ENCODE measurements at places on chromosomes 12 and 14.

DNA sequence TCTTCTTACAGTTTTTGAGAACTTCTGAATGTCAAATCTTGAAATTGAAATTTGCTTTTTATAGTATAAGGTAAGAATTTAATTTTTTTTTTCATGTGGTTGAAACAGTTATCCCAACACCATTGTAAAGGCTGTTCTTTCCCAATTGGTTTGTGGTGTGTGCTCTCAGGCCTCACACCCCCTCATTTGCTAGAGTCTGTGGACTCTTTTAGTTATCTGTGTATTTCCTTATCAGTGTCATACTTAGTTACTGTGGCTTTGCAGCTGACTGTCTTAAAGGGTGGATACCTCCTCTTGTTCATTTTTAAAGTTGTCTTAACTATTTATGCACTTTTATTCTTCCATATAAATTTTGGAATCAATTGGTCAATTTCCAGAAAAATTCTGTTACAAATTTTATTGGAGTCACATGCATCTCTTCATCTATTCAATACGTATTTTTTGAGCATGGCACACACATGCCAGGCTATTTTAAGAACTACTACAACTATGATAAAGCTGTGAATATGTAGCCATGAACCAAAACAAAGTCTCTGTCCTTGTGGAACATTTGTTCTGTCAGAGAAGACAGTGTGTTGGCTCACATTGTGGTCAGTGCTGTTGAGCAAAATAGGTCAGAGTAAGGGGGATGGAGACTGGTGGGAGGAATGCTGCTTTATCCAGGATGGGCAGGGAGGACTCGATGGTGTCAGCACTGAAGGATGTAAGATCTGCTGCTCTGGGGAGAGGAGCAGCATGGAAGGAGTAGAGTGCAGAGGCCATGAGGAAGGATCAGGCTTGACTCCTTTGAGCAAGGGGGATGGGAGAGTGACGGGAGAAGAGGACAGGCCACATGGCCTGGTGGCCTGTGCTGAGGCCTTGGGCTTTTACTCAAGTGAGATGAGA is 24.1 kb downstream of the FGF23 start:
- no peak for DNase-seq

DNA sequence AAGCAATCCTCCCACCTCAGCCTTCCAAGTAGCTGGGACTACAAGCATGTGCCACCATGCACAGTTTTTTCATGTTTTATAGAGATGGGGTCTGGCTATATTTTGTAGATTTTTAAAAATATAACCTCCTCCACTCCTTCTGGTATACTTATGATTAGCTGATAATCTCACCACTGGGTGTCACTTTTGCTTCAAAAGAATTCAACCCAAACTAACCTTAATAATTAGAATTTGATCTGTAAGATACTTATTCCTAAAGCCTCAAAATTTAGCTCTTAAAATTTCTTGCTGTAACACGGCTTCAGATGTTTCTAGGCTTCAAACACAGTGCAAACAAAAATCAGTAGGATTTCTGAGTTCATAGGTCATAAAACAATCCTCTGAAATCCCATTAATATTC is 130.3 kb downstream of the CEP83 start:
- no peak for DNase-seq

- no peak for DNase-seq
Observed at GRCh38 chr12:128684352-128684751, 139.4 kb downstream of the SLC15A4 start.

GRCh38 chr12:30200864-30201263 is 417.1 kb upstream of the TMTC1 start:
- no peak for DNase-seq

DNA sequence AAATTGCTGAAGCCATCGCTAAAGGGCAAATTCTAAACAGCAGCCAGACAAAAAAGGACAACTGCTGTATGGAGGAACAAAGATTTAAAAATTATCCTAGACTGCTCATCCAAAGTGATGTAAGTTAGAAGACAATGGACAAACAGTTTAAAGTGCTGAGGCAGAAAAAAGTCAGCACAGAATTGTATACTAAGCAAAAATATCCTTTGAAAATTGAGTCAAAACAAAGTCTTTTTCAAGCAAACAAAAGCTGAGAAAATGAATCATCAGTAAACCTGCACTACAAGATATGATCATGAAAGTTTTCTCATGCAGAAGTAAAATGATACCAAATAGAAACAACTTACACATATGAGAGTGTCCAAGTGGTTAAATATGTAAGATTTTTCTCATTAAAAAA is 43.6 kb downstream of the EML5 start:
- DNase-seq: no peak

DNA sequence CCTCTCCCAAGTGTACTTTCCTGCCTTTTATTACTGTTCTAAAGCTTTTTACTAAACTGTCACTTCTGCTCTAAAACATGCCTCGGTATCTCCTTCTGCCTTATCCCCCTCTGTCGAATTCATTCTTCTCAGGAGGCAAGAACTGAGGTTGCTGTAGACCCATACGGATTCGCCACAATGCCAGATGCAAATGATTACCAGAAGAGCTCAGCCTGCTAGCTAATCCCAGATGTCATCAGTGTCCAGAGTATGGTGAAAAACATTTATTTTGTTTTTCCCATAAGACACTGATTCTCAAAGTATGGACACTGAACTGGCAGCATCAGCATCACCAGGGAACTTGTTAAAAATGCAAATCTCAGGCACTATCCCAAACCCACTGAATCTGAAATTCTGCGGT is 359.3 kb downstream of the TMTC2 start:
- no peak for DNase-seq

GRCh38 chr12:25957793-25958427 is 572 bp upstream of the RASSF8 start:
- peak; percentile 45 for DNase-seq

- DNase-seq: no peak
Observed at GRCh38 chr12:55862286-55862685, 19.6 kb upstream of the MMP19 start.

GRCh38 chr14:75905147-75905904 is 76.5 kb downstream of the TGFB3 start:
- DNase-seq: peak; percentile 64

DNA sequence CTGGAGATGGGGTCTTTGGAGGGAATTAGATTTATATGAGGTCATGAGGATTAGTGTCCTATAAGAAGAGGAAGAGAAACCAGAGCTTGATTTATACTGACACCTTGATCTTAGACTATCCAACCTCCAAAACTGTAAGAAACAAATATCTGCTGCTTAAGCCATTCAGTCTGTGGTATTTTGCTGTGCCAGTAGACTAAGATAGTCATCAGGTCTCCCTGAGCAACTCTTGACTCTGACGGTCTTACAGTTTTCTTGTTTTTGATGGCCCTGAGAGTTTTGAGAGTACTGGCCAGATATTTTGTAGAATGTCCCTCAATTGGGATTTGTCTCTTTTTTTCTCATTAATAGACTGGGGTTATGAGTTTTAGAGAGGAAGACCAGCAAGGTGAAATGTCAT is 51.7 kb downstream of the TSHR start:
- no peak for DNase-seq

GRCh38 chr12:53493610-53494391 is 5.5 kb downstream of the MAP3K12 start:
- DNase-seq: no peak

- DNase-seq: no peak
Observed at GRCh38 chr12:122028905-122029560, 7.3 kb downstream of the BCL7A start.

- no peak for DNase-seq
Observed at GRCh38 chr12:48160046-48160445, 2.7 kb upstream of the ASB8 start.

- no peak for DNase-seq
Observed at GRCh38 chr12:48183876-48184548, 568 bp downstream of the CCDC184 start.

- DNase-seq: no peak
Observed at GRCh38 chr14:102293781-102294180, 11.2 kb downstream of the MOK start.

- no peak for DNase-seq
Observed at GRCh38 chr12:55112378-55112875, 13.8 kb upstream of the OR9K2 start.

GRCh38 chr12:6084969-6085450 is 39.5 kb downstream of the VWF start:
- no peak for DNase-seq

DNA sequence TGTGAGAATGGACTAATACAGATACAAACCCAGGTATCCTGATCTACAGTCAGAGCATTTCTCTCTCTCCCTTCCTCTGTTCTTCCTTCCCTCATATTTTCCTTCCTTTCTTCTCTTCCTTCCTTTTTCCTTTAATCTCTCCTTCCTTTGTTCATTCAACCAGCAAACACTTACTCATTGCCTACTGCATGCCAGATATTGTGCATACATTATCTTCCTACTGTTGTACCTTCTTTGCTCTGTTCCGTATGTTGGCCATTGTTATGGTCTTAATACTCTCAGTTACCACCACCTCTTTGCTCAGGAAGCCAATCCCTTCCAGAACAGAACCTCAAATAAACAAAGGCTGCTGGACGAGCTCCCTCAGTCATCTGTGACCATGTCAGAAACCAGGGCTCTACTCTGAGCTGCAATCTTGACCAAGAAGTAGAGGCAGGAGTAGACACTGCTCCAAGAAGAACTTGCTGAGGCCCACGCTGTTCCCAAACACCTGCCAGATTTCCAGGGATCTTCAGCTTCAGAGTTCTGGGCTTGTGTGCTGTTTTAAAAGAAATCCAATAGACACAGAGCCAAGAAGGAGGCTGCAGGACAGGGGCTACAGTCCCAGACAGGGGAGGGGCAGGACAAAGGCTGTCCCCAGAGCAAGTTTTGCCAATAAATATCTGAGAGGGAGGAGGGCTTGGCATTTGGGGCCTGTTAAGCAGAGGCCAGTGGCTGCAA is 526.7 kb upstream of the TBX3 start:
- no peak for DNase-seq

GRCh38 chr12:97638739-97639138 is 176.1 kb downstream of the RMST start:
- DNase-seq: no peak

- peak; percentile 51 for DNase-seq
Observed at GRCh38 chr12:131860472-131861260, 32.5 kb downstream of the MMP17 start.

- no peak for DNase-seq
Observed at GRCh38 chr12:43872396-43872795, 36.5 kb downstream of the TMEM117 start.

- no peak for DNase-seq
Observed at GRCh38 chr12:94174576-94174975, 26.2 kb downstream of the PLXNC1 start.

GRCh38 chr12:117662620-117663395 is 301.4 kb upstream of the NOS1 start:
- DNase-seq: no peak

DNA sequence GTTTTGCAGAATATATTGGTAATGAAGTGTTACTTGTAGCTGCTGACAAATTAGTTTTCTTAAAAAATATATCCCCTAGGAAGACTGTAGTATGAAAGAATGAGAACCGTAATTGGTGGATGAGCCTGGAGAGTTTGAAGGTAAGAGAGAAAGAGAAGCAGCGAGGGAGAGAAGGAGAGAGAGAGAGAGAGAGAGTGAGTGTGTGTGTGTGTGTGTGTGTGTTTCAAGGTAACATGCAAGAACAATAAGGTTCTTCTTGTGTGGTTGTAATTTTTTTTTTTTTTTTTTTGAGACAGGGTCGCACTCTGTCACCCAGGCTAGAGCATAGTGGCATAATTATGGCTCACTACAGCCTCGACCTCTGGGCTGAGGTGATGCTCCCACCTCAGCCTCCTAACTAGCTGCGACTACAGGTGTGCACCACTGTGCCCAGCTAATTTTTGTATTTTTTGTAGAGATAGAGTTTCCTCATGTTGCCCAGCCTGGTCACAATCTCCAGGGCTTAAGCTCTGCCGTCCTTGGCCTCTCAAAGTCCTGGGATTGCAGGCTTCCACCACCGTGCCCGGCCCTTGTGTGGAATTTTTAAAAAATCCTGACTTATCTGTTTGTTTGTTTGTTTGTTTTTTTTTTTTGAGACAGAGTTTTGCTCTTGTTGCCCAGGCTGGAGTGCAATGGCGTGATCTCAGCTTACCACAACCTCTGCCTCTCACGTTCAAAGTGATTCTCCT is 73.7 kb downstream of the RASSF3 start:
- DNase-seq: no peak

DNA sequence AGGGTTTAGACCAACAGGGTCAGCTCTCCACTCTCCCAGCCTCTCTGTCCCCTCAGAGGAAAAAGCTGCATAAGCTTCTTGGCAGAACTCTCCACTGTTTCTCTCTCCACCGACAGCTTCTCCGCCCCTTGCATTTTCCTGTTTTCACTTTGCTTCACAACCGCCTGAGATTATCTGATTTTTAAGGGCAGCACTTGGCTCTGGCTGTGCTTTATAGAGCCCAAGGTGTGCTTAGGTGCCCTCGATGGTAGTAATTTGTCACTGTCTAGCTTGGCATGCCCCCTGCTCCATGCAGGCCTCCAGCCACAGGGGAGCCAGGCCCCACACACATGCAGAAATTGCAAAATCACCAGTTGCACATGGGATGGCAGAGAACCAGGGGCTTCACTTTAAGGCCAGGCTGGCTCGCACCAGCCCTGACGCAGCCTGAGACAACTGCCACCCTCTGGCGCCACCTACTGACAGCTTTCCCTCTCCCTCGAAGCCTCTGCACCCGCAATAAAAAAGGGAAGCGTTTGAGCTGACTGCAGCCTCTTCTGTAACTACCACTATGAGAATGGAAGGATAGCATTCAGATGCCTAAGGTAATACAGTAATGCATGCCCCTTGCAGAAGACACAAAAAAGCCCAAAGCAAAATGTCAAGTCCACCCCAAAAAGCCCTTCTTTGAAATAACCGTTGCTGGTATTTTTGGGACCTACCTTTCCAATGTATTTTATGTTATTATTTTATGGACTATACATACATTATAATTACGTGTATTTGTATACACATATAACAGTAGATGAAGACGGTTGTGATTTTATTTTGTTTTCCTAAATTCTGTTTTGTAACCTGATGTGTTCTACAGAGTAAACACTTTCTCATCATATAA is 32.0 kb upstream of the RIMBP2 start:
- DNase-seq: peak; percentile 85

DNA sequence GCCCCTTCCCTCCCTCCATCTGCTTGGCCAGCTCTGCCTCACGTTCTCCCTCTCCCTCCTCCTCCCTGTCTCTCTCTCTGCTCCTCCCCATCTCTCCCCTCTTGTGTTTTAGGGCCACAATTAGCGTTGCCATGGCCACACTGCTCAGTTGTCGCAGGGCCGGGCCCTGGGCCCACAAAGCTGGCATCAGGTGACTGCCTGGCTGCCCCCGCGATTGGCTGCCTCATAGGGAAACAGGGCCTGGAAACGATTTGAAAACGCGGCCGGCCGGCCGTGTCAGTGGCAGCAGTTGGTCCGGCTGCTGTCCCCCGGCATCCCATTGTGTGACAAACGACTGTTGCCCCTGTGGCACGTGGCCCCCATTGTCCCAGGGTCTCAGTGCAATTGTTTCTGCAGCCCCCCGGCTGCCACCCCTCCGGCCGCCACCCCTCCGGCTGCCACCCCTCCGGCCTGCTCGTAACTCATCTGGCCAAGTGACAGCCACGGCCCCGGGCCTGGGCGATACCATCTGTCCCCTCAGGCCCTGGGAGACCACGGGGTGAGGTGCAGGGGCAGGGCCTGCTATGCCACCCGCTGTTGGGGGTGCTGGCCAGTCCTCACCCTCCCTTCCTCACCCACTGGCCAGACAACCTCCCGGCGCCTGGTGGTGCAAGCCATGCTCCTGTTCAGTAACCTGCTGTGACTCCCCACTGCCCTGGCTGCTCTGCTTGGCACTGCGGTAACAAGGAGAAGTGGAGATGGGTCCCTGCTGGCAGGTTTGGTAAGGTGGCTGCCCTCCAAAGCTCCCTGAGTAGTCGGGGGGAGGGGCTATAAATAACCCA is 17.4 kb downstream of the FOXN4 start:
- peak; percentile 73 for DNase-seq
